Jurkat, Clone E6-1 (cell line): ENCODE measurements at places on chromosomes 7 and 10.

DNA sequence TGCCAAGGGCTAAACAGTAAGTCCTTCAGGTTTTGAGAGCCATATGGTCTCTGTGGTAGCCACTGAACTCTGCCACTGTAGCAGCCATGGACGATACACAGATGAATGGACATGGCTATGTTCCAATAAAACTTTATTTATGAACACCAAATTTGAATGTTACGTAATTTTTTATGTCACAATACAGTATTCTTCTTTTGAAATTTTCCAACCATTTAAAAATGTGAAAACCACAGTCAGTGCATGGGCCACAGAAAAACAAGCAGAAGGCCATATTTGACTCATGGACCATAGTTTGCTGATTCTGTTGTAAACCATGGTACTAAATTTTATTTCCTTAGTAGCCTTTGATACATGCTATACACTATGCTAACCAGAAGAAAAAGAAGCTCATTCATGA is 361.8 kb downstream of the MAGI2 start:
- DNase-seq: no peak

DNA sequence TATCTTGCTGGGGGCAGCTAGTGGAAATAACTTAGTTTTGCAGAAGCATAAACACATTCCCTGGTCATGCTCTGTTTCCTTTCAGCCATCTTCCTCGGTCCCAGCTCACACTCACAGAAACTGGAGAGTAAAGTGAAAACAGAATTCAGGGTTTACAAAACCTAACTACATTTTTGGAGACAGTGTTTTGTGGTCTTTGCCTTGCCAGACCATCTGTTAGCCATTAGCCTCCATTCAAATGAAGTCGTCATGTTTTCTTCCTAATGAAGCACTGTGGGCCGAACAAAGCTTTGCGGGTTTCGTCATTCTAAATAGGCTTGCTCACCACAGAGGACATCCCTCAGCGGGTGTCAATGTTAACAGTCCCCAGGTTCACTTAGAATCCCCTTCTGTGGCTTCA is 214.6 kb upstream of the TMEM72 start:
- no peak for DNase-seq

- DNase-seq: peak; percentile 49
Observed at GRCh38 chr10:68625316-68625921, 65.3 kb downstream of the TET1 start.

- no peak for DNase-seq
Observed at GRCh38 chr10:132942101-132943057, at the start of gene CFAP46. Gene CFAP46 (minus strand): TSS chr10:132942570. CDS start chr10:132942484, 86 bp downstream.

DNA sequence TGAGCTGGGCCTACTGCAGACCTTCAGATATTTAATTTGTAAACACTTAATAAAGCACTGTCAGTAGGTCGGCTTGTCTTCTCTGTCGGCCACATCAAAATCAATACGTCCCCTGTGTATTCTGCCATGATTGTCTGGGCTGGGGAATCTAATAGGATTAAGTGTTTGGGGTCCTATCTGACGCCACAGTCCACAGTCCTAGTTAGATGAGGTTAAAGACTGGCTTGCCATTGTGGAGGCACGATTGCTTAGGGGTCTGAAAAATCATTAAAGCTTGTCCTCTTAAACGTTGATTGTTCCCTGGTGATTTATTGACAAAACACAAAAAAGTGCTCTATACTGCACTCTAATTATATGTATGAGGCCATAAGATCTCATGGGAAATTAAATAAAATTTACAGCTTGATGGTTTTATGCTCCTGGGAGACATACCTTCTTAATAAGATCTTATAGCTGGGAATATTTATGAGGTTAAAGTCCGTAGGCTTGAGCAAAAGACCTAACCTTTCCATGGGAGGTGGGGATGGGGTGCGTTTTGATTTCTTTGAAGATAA is 650.3 kb upstream of the GALNT17 start:
- DNase-seq: no peak

- no peak for DNase-seq
Observed at GRCh38 chr7:33215992-33216391, 86.6 kb downstream of the BBS9 start.

DNA sequence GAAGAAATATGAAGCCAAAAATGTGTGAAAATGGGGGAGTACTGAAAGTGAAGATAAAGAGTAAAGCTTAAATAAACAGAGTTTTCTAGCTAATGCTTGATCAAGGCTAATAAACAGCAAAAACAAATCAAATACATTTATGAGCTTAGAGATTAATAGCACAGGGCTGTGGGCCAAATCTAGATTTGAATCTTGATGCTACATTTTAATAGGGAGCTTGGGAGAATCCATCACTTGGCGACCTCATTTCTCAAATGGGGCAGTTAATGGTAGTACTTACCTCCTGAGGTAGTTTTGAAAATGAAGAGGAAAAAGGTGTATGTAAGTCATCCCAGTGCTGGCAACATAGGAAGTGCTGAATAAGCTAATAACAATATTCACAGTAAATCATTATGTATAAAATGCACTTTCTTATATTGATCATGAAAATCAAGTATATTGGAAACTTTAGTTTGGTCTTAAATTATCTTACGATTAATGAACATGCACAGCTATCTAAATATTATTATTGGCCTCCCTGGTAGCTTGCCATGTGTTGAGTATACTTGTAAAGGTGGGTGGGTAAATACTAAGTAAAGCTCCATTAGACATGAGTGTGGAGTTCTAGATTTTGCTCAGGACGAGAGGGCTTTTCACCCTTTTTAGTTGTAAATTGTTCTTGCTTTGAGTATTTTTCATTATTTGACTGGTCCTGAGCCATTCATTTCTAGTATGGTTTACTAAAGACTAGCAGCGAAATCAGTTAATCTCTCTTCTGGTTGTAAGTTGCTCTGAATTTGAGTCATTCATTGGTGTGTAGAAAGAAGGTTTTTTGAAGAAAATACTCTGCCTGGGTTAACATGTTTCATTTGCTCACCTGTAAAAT is 5.1 kb downstream of the BICC1 start:
- DNase-seq: no peak
